Activated CD8-positive, alpha-beta memory T cell treated with anti-CD3 and anti-CD28 coated beads for 1 hour (primary cell): ENCODE measurements at places on chromosomes 7 and 10.

DNA sequence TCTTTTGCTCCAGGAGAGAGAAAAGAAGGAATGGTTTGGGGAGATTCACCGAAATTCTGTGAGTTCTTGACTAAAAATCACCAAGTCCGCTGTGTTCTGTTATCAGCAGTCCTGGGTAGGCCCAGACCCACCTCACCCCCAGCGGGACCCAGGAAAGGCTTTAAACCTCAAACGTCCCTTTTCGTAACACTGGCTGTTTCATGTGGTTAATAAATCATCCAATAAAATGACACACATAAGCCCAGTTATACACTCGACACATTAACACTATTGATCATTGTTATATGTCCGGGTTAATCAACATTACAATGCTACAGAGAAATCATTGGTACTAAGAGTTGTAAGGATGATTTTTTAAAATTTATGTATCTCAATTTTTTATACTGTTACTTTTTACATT is 25.2 kb downstream of the DIP2C start:
- no peak for DNase-seq

DNA sequence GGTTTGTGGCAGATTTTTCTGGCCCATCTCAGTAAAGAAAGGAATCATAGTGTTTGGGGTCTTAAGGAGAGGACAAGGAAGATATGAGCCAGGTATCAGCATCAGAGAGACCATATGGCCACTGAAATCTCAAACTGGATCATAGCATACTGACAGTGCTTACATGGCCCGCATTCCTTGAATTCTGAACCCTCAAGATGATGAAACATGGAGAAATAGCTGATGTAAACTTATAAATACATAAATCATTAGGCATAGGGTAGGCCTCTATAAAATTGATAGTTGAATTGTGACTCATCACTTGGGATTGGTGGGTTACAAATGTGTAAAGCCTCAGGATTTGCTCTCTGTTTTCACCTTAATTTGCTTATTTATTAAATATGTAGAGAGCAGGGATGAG is 688.5 kb downstream of the CNTNAP2 start:
- no peak for DNase-seq

DNA sequence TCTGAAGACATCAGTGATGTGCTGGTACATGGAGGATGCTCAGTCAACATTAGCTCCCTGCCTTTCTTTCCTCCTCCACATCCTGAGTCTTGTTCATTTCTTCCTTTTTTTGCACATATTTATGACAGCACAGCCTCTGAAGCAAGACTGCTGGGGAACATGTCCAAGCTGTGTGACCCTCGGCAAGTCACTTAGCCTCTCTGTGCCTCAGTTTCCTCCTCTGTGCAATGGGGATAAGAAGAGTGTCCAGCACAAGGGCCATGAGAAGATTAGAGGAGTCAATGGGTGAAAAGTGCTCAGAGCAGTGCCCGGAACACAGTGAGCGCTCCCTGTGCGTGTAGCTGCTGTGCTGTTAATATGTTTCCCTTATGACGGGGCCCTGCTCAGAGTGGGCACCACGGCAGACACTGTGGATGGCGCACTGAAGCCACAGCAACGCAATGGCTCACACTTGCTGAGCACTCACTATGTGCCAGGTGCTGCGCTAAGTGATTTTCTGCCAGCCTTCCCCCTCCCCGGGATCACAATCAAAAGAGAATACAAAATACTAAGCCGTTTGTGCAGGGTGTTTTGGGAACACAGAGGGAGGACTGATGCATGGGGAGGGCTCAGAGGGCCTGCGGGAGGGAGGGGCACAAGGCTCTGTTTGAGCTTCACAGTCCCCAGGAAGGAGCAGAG is 28.7 kb downstream of the ZCCHC24 start:
- DNase-seq: no peak

DNA sequence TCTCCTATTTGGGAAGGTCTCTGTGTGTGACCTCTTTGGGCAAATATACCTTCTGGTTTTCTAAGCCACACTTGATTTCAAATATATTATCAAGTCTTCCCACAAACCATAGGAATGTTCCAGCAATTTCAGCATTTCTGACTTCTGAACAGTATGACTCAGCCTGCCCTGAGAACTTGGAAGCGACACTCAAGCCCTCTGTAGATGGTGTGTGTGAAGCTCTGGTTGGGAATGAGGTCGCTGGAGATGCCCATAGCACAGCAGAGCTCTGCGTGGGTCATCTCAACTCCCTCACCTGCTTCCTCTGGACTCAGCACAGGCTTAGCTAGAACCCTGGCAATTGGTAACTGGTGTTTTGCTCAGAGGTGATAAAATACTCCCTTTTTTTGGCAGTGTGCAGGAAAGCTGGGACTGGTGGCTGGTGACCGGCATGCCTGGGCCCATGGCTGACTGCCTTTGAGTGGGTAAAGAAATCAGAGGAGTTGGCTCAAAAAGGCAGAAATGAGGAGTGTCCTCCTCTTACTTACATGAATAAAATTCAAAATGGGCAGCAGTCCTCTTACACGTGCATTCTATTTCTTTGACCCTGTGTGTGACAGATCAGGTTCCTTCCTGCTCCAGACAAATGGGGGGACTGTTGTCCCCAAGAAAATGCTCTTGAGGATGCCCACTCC is 87.5 kb upstream of the NRP1 start:
- no peak for DNase-seq

DNA sequence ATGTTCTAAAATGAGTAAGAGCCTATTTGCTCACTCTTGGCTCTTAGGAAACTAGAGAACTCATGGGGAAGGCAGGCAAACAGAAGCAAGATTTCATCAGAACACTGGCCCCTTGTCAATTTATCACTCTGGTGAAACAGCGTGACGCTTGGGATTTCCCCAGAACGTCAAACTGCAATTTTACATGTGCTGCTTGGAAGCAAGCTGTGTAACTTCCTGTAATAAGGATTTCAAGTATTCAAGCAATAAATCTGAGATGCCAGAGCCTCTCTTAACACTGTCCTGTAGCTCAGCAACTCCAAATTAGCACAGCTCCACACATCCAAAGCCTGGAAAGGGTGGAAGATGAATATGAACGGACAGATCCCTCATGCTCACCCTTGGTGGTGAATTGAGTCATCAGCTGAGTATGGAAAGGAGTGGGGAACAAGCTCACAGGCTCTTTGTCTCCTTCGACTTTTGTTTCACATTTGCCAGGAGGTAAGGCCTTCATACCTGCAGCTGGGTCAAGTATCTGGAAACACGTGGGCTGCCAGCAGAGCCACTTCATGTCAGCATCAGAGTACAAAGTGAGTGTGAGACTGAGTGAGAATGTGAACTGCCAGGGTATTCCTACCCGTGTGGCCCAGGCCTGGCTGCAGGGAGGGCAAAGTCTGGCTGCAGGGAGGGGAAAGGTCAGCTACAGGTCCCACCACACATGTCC is 140.4 kb upstream of the NAMPT start:
- DNase-seq: no peak
